ENCODE measurements at places on chromosomes 7 and 10. TPM values are rescaled to one million over a fixed set of nuclear protein-coding genes. Genes with fewer than 3 reads are reported as not detected.
A peak's percentile ranks its signal among the peaks of the same experiment; 100 is the strongest.

ABCA13 gene
- total RNA-seq, result 10.2 TPM

JCAD gene
- 62.0 TPM for total RNA-seq

VWA2 gene
- not detected for total RNA-seq

ANKRD30A gene
- total RNA-seq, result not detected

ANXA8L1 gene
- not detected for total RNA-seq

PCDH15 gene
- not detected for total RNA-seq

DNA sequence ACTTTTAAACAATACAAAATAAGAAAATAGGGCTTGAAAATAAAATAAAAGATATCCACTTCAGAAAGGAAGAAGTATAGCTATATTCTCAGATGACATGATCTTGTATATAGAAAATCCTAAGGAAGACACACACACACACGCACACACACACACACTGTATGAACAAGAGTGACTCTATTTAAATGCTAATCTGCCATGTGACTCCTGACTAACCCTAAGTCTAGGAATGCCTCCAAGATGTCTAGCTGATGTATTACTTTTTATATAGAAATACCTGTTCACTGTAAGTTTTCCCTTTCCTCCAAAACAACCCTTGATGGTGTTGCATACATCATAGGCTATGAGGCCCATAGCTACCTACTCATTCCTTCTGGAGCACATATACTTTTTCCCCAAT, 173.1 kb upstream of the LRRTM3 start:
- DNase-seq, result no peak

DNA sequence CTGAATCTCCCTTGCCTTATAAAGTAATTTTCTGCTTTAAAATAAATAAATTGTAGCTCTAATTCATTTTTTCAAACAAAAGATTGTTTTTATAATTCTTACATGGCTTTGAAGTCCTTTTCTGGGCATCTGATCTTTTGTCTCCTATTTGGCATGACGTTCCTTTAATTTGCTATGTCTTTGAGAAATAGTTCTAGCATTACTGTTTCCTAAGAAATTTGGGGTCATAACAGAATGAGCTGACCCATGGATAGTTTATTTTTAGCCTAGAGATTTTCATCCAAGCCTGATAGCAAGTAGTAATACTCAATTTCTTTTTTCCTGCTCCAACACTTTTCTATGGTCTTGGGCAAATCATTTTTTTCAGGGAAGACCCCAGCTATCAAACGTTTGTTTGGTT, 31.4 kb downstream of the CCDC71L start:
- no peak for DNase-seq

GRCh38 chr10:126043389-126043788, 147.0 kb downstream of the FANK1 start:
- DNase-seq, result peak; percentile 15

- DNase-seq, result no peak
Measured at GRCh38 chr10:85661123-85661522, 705.5 kb downstream of the GRID1 start.

DNA sequence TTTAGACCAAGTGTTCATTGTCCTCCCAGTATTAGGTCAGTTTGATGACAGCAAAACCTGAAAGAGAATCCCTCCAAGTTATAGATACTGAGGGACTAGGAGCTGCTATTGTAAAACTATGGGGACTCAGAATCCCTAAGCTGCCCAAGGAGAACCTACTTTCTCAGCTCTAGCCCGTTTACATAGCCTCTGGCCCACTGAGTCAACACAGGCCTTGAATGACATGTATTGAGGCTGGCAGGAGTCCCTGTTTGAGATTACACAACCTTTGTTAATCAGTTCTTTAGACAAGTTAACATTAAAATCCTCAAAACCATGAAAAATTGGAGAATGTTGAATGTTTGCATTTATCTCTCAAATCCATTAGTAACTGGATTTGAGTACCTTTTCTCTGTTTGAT, 1079.0 kb downstream of the KCNMA1 start:
- DNase-seq, result no peak

- no peak for DNase-seq
Measured at GRCh38 chr10:61701706-61702105, 39.0 kb downstream of the CABCOCO1 start.

DNA sequence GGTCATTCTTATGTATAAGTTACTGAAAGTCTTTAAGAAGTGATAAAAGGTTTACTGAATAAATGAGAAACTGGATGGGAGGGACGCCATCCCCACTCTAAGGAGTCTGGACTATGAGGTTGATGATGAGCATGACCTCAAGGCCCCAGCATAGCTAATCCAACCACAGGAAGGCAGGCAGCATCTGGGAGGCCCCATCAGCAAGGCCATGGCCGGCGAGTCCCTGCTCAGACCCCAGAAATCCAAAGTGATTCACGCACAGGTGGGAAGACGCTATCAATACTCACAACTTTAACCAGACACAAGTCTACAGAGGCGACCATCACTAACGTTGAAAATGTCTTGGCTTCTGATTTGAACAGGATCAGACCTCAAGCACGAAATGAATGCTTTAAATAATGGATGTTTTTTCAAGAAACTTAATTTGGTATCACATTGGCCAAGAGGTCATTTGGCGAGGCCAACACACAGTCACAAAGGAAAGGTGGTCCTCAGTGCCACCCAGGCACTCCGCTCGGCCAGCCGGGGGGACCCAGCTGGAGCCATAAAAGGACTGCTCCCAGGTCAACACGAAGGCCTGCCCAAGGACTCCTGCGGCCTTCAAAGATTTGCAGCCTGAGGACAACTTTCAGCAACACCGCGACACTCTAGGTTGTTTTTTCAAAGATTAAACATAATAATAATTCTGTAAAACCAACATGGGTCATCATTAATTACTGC, 228.5 kb downstream of the PTPRN2 start:
- DNase-seq, result no peak

DNA sequence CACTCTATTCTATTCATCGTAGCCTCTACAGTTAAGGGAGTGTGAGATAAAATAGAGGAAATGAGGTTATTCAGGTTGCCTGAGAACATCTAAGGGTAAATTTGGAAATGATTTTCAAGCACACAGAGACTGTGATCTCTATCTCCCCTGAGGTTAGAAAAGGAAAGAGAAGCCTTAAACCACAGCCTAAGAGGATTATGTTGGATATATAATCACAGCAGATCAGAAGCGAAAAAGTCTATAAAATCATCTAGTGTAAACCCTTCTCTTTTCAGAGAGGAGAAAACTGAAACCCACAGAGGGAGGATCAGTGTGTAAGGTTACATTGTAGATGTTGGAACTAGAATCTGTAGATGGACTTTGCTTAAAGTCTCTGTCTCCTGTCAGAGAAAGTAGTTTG, 90.6 kb upstream of the SEMA3E start:
- DNase-seq, result peak; percentile 75

Data from A673 (cell line).